ENCODE measurements at places on chromosomes 5 and 9.

DNA sequence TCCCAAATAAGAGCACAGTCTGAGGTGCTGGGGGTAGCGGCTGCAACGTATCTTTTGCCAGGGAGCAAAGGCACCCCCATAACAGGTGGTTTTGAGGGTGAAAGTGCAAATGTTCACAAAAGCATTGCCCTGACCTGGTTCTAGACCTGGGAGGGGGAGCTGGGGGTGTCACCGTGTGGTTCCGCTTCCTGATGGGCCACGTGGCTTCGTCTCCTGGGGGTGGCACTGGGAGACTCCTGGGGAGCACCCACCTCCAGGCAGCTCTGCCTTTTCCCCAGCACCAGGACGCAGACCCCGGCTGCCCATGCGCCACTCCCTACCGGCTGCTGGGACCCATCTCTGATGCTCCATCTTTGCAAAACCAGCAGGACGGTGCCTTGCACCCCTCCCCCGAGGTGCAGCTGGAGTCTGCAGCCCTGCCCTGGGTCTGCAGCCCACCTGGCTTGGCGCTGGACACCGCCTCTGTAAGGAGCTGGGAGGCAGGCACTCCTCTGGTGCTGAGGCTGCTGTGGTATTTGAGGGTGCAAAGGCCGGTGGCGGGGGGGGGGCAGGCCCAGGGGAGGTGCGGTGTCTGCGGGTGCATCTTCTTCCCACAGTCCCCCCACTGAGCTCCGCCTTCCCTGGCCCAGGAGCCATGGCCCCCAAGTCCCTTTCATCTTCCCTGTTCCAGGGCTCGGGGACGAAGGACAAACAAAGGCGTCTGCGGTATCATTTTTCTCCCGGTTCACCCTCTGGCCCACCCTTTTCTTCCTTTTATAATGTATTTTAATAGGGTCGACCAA is 29.8 kb upstream of the RXRA start:
- DNase-seq: no peak

GRCh38 chr5:173165177-173166016 is 21.1 kb downstream of the BNIP1 start:
- no peak for DNase-seq

- no peak for DNase-seq
Observed at GRCh38 chr5:31427013-31427723, 104.7 kb downstream of the DROSHA start.

DNA sequence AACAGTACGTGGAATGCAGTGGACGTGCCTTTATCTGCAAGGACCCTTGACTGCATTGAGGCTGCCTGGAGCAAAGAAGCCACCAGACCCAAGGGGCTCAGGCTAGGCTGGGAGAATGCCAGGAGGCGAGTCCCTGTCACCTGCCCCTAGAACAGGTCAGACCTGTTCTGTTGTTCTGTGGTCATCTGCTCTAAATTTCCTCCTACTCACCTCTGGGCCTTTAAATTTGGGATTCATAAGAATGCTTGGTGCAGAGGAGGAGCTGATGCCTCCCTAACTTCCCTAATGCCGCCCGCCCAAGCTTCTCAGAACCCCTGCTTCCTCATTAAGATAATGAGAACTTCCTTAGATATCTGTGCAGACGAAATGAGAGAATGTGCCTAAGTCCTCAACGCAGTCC is 32.0 kb downstream of the DAPK1 start:
- DNase-seq: no peak

DNA sequence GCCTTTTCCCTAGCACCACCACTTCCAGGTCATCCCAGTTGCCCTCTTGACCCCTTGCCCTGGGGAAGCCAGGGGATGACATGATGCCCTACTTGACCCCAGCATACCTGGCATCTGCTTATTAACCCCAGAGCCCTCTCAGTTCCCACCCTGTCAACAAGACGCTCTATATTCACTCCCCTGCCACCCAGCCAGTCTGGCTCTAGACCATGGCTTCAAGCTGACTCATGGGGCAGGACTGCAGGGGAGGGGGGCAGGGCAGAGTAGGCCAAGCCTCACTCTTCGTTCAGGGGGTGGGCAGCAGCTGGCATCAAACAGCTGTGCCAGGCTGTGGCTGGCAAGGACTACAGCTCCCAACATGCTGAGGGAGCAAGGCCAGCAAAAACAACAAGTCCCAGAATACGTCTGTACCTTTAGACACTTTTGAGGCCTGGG is 5.3 kb downstream of the ATOSB start:
- DNase-seq: no peak

GRCh38 chr9:125486152-125486508 is 220.9 kb downstream of the MAPKAP1 start:
- no peak for DNase-seq

DNA sequence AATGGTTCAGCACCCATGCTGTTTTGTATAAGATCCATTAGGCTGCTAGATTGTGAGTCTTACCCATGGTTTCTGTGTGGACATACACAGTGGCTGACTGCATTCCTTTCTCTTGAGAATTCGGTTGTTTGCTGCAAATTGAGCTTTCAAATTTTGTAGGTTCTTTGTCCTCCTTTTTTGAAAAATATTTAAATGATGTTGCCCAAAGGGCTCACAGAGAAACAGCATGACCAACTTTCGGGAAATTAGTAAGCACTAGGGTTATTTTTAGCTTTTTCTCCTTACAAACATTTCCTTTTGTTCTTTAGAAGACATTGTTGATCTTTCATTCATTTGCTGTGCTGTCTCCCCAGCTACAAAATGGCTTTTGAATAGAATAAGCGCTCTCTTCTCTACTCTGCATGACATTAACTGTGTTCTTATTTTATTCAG is 79.4 kb downstream of the NLN start:
- no peak for DNase-seq

DNA sequence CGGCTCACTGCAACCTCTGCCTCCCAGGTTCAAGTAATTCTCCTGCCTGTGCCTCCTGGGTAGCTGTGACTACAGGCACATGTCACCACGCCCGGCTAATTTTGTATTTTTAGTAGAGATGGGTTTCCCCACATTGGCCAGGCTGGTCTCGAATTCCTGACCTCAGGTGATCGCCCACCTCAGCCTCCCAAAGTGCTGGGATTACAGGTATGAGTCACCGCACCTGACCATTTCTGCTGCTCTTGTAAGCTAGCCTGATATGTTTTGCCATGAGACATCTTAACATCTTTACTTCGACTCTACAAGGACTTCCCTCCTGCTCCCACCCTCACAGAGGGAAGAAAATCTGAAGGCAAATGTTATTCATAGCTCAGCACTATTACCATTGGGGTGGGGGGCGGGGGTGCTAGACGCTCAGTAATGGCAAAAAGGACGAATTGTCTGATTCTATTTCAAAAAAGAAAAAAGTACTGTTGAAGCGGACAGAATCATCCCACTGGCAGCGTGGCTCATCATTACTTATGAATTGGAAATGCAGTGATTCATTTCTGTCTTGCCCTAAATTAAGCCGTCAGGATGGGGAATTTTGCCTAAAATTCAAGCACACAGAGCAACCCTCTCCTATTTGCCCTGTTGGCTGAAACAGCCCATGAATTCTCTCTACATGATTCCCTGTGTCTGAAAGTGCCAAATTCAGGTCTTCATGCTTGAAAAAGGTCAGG is 46.4 kb upstream of the WWC1 start:
- DNase-seq: no peak

DNA sequence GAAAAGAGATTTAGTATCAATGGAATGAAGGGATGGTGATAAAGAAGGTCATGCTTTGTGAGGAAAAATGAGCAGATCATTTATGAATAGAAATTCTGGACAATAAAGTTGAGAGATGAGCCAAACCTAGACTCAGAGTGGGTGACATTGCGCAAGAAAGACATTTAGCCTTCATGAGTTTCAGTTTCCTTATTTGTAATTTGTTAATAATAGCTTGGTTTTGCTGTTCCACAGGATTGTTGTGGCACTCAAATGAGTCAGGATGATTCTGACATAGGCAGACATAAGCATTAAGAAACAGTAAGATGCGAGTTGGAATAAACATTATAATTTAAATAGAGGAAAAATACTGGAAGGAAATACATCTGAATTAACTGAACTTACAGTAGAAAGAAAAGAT is 34.8 kb downstream of the ITGA2 start:
- no peak for DNase-seq

GRCh38 chr9:137169896-137170358 is at the start of gene LRRC26:
Gene LRRC26, minus strand, starts transcription at chr9:137170051. Its CDS starts 108 bp downstream, at chr9:137169943.
- no peak for DNase-seq

GRCh38 chr5:135508496-135509005 is 27.2 kb downstream of the NEUROG1 start:
- no peak for DNase-seq

- DNase-seq: no peak
Observed at GRCh38 chr9:90343991-90344390, 298.6 kb downstream of the DIRAS2 start.

GRCh38 chr9:126672634-126673284 is 59.0 kb downstream of the LMX1B start:
- no peak for DNase-seq

- DNase-seq: no peak
Observed at GRCh38 chr9:77589046-77589795, 58.9 kb downstream of the GNA14 start.

GRCh38 chr5:92468295-92468694 is 1085.2 kb upstream of the ARRDC3 start:
- no peak for DNase-seq

DNA sequence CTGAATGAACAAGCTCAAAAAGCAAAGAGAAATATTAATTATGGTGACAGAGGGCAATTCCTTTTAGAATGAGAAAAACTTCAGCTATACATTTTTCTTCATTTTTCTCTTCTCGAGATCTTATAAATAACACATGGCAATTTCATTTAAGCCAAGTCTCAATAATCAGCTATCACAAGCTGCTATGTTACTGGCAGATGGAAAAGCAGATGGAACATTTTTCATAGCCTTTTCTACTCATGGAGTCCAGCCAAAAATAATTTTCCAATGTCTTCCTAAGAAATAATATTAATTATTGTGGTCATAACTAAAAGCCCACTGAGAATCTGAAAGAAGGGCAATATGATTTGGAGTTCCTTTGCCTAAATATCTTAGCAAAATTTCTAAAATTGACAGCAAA is 35.6 kb downstream of the SKIC3 start:
- DNase-seq: no peak

DNA sequence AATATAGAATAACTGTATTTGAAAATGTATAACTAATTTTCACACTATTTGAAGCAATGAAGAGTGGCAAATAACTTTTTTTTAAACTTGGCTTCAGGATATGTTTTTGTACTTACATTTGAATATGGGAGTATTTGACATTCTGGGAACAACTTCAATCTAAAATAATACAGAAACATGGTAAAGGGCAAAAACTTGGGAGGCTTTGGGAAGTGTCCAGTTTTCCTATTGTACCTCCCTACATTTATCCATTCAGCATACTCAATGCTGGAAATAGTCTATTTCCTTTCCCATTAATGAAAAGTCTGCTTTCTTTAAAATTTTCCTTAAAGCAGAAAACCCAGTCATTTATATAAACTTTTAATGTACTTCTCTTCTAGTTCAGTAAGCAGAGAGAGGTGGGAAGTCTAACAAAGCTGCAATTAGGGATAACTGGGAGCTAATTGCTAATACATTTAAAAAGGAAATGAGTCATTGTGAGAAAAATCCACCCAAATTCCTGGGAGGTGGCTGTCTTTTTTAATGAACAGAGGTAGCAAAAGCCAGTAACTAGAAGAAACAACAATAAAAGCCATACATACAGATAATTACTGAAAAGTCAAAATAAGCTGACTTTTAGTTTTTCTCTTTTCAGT is 128.8 kb downstream of the FBN2 start:
- DNase-seq: no peak

- DNase-seq: no peak
Observed at GRCh38 chr5:31052937-31053658, 140.4 kb upstream of the CDH6 start.
